Mesothelial cell of epicardium (in vitro differentiated cells): ENCODE measurements at places on chromosomes 6 and 20. TPM values are rescaled to one million over a fixed set of nuclear protein-coding genes. Genes with fewer than 3 reads are reported as not detected.

The TAPBP gene
- total RNA-seq = 62.8 to 68.3 TPM (median 64.4 TPM) in 3 replicates

The PROKR2 gene
- total RNA-seq = 2.1 to 2.4 TPM (median 2.3 TPM) in 3 replicates

The GSTA2 gene
- not detected in 3 replicates for total RNA-seq

The ALDH8A1 gene
- total RNA-seq = 0.60 to 1.3 TPM (median 1.1 TPM) in 3 replicates

The LKAAEAR1 gene
- 0.36 TPM in 1 of 3 replicates, not detected in the others for total RNA-seq

The MUC22 gene
- total RNA-seq = not detected in 3 replicates

The BPIFB1 gene
- not detected in 3 replicates for total RNA-seq

The HDGFL1 gene
- 0.09 to 0.14 TPM (median 0.11 TPM) in 3 replicates for total RNA-seq

The MAFB gene
- total RNA-seq = 10.8 to 11.5 TPM (median 11.1 TPM) in 3 replicates
